ENCODE measurements at places on chromosomes 6 and 20. TPM values are rescaled to one million over a fixed set of nuclear protein-coding genes. Genes with fewer than 3 reads are reported as not detected.

- no peak for ATAC-seq
Observed at GRCh38 chr6:20292905-20293304, 80.6 kb upstream of the MBOAT1 start.

DNA sequence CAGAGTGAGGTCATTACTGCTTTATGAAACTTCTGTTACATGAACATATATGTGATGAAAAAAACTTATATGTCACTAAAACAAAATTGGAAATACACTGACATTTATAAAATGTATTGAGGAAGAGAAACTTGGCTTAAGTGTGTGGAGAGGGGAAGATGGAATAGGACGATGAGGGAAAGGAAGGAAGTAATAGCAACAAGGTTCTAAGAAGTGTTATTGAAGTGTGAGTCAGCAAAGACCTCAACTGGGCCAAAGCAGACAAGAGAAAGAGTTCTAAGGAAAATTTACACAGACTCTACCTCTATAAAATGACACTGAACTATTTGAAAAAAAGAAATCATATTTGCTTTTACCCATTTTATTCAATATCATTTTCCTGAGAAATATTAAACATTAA is 38.3 kb downstream of the SNX3 start:
- ATAC-seq = no peak

HRH3 gene
- not detected for total RNA-seq

ARFRP1 gene
- total RNA-seq = 43.8 TPM

DNA sequence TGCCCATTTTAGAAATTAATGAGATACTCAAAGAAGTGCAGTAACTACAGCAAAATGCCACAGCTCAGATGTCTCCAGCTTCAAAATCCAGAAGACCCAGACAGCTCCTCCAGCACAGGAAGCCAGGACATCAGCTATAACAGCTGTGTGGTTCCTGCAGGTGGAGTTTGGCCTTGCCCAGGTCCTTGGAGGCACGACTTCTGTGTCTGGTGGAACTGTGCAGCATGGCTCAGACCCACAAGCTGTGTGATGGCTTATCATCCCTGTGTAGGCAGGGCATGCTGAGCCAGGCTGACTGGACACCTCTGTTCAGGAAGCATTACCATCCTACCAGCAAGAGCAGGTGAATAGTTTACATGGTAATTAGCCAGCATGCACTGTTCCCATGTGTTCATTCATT is 26.5 kb upstream of the CD93 start:
- ATAC-seq = no peak

DNA sequence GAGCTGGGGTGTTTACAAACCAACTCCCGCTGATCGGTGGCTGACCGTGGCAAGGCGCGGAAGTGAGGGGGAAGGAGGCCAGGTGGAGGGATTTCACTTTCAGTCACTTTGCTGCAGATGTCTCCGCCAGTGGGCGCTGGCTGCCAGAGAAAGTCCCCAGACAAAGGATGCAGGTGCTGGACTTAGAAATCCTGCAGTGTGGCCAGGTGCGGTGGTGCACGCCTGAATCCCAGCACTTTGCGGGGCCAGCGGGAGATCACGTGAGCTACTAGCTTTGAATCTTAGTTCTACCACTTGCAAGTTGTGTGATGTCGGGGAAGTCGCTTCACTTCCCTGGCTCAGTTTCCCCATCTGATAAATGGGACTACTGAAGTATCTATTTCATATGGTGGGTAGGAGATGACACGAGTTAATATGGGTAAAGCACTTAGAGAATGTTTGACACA is 180.4 kb downstream of the ZNF217 start:
- peak; percentile 40 for ATAC-seq

DNA sequence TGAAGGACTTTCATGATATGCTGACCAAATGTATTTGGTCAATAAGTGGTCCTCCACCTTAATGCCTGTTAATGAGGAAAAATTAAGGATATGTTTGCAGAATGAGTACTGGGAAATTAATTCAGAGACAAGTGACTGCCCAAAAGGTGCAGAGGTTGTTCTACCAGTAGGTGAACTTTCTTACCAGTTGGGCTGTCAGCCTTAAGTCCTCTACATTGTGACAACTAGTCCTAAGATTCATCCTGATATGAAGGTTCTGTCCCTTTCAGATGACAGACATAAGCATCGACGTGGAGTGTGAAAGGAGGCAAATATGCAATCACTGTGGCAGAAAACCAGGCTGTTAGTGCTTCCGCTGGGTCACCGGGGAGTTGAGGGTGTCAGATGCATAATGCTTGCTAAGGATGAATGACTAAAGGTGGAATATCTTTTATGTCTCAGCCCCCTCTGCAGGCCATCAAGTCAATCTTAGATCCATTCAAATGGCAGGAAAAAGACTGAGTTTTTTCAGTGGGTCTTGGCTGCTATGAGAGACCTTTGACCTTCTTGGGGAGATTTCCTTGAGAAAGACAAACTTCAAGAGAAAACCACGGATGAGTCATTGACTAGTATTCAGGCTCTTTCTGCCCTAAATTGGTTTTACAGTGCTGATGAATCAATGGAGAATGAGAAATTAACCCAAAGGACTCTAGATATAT is 226.0 kb downstream of the TPBG start:
- ATAC-seq = peak; percentile 65

ZNF831 gene
- 13.5 TPM for total RNA-seq

DNA sequence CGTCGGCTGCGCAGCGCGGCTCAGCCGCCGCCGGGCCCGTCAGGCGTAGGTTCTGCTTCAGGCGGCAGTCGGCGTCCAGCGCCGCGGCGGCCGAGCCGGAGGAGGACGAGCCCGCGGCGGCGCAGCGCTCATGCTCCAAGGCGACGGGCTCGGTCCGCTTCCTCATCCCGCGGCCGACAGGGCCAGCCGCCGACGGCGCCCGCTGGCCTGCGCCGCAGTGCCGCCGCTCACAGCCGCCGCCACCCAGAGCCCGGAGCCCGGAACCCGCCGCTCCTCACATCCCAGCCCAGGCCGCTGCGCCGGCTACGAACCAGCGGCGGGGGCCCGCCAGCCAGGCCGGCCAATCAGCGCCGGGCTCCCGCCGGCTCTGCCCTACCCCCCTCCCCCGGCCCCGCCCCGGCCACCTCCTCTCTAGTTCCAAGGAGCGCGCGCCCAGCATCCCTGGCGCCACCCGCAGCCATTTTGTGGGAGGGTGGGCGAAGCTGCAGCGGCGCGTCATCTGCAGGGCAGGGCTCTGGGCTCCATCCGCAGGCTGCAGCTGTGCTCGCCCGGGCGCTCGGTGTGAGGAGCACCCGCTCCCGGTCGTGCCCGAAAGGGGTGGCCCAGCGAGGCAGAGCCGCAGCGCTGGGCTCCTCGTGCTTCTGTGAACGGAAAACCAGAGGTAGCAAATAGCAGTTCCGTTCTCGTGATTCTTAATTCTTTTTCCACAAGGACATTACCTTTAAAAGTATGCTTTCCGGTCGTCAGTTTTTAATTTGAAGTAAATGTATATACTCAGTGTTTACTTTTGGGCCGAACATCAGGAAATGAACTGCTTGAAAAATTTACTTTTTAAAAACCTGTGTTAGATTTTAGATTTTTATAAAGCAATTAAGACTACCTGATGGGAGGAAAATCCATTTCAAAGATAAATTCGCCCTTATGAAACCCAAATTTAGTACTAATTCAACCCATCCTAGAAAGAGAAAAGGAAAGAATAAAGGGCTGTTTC is at the start of gene ABHD12:
ABHD12 (minus strand) TSS at position 298 of the 991 bp plus-strand sequence; CDS start at position 166, 132 bp downstream.
- peak; percentile 98 for ATAC-seq

DNA sequence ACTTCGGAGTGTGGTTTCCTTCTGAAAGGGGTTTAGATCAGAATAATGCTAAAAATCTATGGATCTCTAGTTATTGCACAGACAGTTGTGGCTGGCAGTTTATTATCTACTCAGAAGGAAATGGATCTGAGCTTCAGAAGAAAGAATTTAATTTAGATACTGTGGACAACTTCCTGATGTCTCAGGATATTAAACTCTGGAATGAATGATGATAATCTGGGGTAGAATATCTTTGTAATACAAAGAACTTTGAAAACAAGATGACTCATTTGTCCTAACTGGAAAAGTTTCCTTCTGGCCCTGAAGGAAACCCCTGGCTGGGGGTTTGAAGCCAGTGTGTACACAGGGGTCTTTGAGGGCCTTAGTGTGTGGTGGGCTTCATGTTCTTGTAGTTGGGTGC is 78.0 kb downstream of the EDN3 start:
- no peak for ATAC-seq

DNA sequence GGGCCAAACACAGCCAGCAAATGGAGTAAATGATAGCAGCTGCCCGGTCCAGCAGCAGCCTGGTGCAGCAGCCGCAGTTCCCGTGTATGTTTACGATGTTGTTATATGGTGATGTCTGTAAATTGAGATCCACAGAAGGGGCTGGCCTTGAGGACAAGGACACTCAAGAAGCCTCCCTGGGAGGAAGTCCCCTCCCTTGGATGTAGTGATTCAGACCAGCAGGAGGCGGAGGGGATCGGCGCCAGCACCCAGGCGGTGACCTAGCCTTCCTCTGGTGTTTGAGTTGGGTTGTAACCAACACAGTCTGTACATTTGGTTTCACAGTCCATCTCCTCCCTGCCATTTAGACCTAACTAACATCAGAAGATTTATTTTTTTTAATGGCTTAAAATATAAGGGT is 187.8 kb downstream of the SYNDIG1 start:
- no peak for ATAC-seq

- peak; percentile 30 for ATAC-seq
Observed at GRCh38 chr6:153003366-153003690, 819 bp upstream of the MTRF1L start.

DNA sequence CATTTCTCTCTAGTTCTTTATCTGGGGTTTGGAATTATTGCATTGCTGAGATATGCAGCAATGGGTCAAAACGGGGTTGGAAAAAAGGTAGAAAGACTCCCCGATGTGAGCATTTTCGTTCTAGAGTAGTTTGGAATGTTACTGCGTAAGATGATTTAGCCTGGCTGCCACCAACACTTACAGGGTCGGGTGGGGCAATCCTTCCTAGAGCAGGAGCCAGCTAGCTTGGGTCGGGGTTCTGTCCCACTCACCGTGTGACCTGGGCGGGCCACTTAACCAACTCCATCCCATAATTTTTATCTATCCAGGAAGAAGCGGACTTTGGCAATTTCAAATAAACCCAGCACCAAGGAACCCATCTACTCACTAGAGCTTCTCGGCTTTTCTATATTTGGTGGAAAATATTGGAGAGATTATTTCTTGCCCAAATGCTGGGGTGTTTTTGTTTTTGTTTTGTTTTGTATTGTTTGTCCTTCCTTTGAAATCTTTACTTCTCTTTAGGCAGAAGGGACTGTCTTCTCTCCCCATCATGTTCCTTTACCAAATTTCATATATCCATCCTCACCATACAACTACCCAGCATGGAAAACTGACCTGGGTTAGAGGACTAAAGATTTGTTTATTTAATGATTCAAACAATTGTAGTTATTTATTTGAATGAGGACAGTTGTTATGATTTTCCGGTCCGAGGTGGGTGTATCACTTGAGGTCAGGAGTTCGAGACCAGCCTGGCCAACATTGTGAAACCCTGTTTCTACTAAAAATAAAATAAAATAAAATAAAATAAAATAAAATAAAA is 72.4 kb downstream of the GPX5 start:
- no peak for ATAC-seq

- ATAC-seq = peak; percentile 85
Observed at GRCh38 chr6:111709615-111710398, 104.1 kb upstream of the TRAF3IP2 start.

PBOV1 gene
- total RNA-seq = not detected

DNA sequence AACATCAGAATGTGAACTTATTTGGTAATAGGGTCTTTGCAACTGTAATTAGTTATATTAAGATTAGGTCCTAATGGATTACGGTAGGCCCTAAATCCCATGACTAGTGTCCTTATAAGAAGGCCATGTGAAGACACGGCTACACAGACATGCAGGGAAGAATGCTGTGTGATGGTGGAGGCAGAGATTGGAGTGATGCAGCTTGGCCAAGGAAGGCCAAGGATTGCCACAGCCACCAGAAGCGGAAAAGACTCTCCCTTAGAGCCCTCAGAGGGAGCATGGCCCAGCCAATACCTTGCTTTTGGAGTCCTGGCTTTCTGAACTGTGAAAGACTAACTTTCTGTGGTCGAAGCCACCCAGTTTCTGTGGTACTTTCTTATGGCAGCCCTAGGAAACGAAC is 9.7 kb upstream of the SMIM13 start:
- no peak for ATAC-seq

CCDC170 gene
- total RNA-seq = not detected

GRCh38 chr6:41684311-41685180 is 46.3 kb downstream of the MDFI start:
- no peak for ATAC-seq

LAMA2 gene
- 0.28 TPM for total RNA-seq

- ATAC-seq = no peak
Observed at GRCh38 chr6:3687847-3688246, 63.7 kb downstream of the PXDC1 start.

GRCh38 chr20:41150664-41151063 is 13.3 kb downstream of the PLCG1 start:
- peak; percentile 51 for ATAC-seq

MAFB gene
- total RNA-seq = not detected

DNA sequence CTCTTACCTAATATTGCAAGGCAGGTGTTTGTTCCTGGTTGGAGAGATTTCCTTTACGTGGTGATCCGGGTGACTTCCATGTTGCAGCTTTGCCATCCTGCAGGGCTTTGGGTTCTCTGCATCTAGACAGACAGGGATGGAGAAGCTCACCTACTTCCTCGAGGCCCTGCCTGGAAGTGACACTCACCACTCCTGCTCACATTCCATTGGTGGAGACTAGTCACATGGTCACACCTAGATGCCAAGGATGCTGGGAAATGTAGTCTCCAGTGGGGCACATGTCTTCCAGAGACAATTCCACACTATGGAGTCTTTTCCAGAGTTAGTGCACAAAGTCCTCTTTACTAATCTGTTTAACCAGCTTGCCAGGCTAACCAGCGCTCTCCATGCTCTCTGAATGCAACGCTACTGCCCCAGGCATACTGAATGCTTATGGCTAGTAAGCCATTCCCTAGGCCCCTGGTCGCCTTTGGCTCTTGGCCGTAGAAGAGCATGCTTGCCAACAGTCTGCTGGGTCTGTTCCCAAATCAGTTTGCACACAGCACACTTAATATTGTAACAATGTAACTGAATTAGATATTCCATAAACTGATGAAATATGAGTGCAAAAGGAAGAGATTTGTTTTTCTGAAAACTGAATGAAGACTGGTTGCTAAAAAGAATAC is 6.7 kb upstream of the KCNK15 start:
- ATAC-seq = peak; percentile 84

DNA sequence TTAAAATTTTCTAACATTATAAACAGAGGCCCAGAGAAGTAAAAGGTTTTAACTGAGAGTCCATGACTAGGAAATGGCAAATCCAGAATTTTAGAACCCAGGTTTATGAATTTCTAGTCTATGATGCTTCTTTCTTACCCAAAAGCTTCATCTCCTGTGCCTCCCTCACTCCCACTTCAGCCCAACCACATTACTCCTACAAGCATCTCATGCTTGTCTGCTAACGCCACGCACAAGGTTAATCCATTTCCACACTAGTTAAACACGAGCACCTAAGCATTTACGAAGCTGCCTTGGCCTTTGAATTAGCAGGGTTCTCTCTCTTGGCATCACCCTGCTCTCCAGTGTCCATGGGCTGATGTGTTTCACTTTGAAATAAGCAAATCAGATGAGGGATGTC is 32.0 kb downstream of the TNFRSF21 start:
- no peak for ATAC-seq

GRCh38 chr6:153043719-153044118 is 41.2 kb upstream of the MTRF1L start:
- ATAC-seq = no peak
